ENCODE measurements at places on chromosomes 2 and 18. TPM values are rescaled to one million over a fixed set of nuclear protein-coding genes. Genes with fewer than 3 reads are reported as not detected.
A peak's percentile ranks its signal among the peaks of the same experiment; 100 is the strongest.

The FN1 gene
- polyA plus RNA-seq = 20,647 TPM

The CCDC85A gene
- 1.6 TPM for polyA plus RNA-seq

The TMEM198 gene
- polyA plus RNA-seq = 2.2 TPM

DNA sequence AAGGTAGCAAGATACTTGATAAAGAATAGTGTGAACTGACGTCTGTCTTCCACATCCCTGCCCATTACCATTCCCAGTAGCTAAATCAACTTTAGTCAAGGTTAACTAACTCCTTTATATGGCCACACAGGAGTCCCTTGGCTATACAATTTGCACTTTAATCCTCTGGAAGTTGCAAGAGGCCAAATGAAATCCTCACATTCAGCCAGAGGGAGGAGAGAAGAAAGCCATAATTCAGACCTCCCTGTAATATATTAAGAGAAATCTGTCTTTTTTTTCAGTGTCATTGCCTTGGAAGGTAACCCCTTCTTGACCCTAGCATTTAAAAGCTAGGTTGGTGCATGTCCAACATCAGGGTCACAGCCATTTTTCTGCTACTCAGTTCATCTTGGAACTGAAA, 317.8 kb downstream of the NRXN1 start:
- H3K4me3 ChIP-seq = no peak overlapping the region
- H3K4me1 ChIP-seq = no peaks in the 10 kb centered on the region
- H3K27ac ChIP-seq = no peak overlapping the region

GRCh38 chr2:75190271-75190990, 8.9 kb downstream of the TACR1 start:
- H3K27me3 ChIP-seq = 0 out of 2 replicates have a peak, but pooled peaks cover 4% of the 10 kb centered on the region
- H3K36me3 ChIP-seq = no peaks in the 10 kb centered on the region
- no peak overlapping the region for H3K27ac ChIP-seq
- H3K4me3 ChIP-seq = no peak overlapping the region

DNA sequence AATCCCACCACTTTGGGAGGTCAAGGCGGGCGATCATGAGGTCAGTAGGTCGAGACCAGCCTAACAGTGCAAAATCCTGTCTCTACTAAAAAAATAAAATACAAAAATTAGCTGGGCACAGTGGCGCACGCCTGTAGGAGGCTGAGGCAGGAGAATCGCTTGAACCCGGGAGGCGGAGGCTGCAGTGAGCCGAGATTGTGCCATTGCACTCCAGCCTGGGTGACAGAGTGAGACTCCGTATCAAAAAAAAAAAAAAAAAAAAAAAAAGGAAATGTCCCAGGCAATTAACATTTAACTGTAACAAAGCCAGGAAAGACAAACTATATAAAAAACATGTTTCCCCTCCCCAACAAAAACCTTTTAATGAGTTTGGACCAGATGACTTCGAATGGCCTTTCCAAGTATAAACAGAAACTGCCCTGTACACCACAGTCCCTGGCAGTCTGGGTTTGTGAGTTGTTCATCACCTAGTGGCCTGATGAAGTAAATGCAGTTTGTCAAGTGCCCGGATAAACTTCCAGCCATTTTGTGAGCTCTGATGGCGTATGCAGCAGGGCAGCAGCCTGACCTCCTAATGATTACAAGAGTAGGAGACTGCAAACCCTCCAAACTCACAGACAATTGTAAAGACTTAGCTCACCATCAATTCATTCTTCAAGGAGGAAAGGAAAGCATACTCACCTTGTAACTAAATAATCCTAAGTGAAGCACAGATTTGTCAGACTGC, 16.6 kb upstream of the PCBP1 start:
- peaks cover 13% of the 10 kb centered on the region for H3K4me1 ChIP-seq
- H3K27me3 ChIP-seq = no peaks in the 10 kb centered on the region
- DNase-seq = peak; percentile 92
- 0 out of 2 replicates have a peak overlapping the region, but pooled peaks have one; percentile 10 for H3K4me3 ChIP-seq
- H3K27ac ChIP-seq = peak overlapping the region; percentile 58
- H3K36me3 ChIP-seq = peaks cover 5% of the 10 kb centered on the region

GRCh38 chr18:78518805-78519204, 460.8 kb upstream of the SALL3 start:
- no peak overlapping the region for H3K27ac ChIP-seq
- no peaks in the 10 kb centered on the region for H3K27me3 ChIP-seq
- no peak for DNase-seq
- H3K4me1 ChIP-seq = no peaks in the 10 kb centered on the region
- no peak overlapping the region for H3K4me3 ChIP-seq

DNA sequence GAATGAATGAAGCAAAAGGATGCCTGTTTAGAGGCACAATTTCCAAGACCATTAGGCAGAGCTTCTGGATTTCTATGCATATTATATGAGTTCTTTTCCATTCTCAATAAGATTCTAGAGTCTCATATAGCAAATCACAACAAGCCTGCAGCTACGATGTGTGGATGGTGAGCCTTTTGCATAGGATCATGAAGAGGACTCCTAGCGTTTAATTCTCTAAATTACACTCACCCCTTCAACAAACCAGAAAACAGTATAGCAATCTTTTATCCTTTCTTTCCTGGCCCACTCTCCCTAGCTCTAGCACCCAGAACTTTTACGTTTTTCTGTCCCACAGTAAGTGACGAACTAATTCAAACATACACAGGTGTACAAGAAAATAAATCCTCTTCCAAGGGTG, 293.1 kb upstream of the KLHL29 start:
- no peak overlapping the region for H3K4me3 ChIP-seq
- no peaks in the 10 kb centered on the region for H3K27me3 ChIP-seq
- DNase-seq = no peak
- no peaks in the 10 kb centered on the region for H3K4me1 ChIP-seq
- H3K36me3 ChIP-seq = no peaks in the 10 kb centered on the region

DNA sequence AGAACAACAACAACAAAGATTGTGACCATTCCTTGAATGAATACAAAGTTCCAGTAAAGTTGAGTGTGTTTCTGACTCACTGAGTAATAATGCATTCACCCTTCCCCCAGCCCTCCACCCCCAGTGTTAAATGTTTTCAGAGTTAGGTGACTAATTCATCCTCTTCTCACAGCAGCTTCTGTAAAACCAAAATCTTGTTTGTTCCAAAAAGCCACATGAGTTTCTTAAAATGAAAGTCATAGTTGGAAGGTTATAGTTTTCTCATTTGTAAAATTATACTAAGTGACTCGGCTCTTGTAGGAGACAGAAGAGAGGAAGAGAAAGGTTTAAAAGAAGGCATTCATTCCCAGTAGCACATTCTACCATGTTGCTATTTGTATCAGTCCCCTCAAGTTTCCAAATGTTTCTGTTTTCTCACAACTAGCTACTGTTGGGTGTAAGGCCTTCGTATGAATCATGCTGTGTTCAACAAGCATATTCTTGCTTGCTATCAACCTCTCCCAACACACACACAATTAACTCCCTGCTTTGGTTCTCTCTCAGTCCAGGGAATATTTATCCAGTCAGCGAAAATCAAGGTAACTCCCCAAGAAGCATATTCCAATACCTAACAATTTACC, 75.3 kb downstream of the MBD2 start:
- peak overlapping the region; percentile 94 for H3K27ac ChIP-seq
- H3K4me3 ChIP-seq = peak overlapping the region; percentile 55
- no peaks in the 10 kb centered on the region for H3K27me3 ChIP-seq
- DNase-seq = peak; percentile 93

DNA sequence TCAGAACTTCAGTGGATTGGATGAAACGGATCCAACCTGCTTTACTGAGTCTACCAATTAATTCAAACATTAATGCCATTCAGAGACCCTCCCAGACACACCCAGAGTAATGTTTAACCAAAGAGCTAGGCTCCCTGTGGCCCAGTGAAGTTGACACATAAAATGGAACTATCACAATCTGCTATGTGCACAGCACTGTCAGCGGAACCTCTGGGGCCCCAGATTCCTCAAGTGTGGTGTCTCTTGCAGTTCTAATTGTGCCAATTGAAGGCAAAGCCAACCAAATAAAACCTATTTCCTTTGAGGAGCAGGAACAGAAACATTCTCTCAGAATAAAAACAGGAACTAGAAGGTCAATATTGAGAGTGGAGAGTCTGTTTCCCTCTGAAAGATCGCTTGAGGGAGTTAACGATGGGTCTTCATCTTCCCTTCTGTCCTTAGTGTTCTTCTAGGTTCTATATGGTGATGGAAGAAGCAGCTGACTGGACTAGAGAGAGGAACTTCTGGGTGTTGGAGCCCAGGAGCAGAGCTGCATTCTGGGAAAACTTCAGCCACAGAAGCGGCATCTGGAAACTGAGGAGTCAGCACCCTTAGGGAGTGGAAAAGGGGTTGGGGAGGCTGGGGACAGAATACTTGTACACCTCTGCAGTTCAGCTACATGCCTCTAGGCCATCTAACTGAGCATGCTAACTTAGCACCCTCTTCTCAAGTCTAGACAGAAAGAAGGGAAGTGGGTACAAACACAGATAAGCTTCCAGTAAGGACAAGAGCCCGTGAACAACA, 174.4 kb upstream of the FBXO11 start:
- H3K27ac ChIP-seq = no peak overlapping the region
- H3K36me3 ChIP-seq = no peaks in the 10 kb centered on the region
- H3K4me1 ChIP-seq = no peaks in the 10 kb centered on the region
- no peak overlapping the region for H3K4me3 ChIP-seq
- H3K27me3 ChIP-seq = peaks cover 2% of the 10 kb centered on the region

Data from GM23248 (cell line).